ENCODE measurements at places on chromosomes 4 and X.

DNA sequence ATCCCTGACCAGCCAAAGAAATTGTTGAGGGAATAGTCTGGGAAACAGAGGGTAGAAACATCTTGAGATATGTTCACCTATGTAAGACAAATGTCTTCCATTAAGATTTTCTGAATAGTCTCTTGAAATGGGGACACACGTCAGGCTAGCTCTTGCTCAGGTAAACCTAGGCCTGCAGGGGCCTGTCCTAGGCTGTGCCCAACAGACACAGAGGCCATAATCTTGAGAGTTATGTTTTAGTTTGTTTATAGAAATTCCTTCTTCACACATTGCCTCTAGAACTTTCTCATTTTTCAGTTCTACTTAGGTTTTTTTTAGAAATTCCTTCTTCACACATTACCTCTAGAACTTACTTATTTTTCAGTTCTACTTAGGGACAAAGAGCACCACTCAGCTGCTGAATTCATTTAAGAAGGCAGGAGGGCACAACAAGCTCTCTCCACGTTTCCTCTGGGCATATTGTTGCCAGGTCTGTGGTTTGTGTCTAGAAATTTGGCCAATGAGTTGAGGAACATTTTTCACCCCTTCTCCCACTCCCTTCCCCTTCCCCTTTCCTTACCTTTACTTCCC, 94.9 kb downstream of the ARHGAP24 start:
- no peak for DNase-seq

GRCh38 chrX:21132686-21133393, 241.4 kb upstream of the CNKSR2 start:
- no peak for DNase-seq

GRCh38 chr4:60400593-60400992, 799.5 kb upstream of the ADGRL3 start:
- DNase-seq = no peak

DNA sequence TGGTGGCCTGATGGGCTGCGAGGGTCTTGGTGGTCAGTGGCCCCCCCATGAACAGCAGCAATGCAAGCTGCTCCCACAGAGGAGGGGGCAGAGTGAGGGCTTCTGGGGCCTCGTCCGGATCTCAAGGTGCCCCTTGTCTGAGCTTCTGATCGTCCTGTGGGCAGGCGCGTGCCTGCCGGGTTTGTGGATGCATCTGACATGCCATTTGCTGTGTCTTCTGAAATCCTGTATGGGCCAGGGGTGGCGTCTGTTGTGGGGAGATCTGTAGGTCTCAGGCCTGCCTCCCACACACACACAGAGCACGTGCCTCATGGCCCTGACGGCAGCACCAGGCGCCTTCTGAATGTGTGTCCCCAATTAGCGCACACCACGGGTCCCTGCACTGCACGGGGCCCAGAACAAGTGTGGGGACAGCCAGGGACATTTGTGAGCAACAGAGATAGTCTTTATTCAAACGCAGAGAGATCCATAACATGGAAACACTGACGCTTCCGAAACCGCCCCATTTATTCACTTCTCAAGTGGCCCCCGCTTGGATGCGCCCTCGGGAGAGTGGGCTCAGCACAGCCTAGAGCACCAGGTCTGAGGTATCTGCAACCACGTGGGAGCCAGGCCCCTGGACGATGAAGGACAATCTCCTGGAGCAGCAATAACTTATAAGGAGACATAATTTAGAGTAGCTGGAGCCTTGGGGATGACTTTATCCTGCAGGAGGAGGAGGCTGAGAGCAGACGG, 5.7 kb downstream of the SPON2 start:
- no peak for DNase-seq

DNA sequence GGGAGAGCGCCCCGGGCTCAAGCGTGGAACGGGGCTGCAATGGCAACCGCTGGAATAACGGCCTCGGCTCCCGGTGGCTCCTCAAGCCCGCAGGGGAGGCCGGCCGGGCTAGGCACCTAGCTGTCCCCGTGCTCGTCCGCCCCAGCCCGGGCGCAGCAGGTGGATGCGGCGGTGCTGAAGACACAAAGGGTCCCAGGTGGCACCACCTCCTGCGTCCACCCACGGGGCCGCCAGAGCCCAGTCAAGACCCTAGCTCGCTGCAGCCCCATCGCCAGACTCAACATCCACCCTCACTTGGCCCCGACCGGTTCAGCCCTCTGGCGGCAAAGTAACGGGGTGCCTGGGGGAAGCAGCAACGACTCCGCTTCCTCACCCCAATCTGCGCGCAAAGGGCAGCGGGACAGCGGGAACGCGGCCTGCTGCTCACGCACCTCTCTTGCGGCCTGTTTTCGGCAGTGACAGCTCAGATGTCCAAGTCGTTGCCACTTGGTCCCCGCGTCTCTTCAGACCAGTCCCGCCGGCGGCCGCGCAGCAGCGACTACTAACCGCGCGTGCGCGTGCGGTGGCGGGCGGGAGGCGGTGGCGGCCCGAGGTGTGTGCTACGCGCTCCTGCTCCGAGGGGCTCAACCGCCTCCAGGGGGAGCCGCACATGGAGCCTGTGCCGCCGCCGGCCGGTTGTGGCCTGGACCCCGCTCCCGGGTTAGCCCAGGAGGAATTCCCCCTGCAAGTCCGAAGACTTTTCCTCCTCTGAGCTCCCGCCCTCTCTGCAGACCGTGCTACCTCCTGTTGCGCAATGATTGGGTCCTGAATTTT, at the start of gene CLGN:
TSS of gene CLGN (minus strand) at position 543 of the 813 bp plus-strand sequence. CDS start 14,570 bp downstream, outside the sequence.
- peak; percentile 74 for DNase-seq

- DNase-seq = no peak
Observed at GRCh38 chr4:80507077-80507476, 171.5 kb downstream of the CFAP299 start.

DNA sequence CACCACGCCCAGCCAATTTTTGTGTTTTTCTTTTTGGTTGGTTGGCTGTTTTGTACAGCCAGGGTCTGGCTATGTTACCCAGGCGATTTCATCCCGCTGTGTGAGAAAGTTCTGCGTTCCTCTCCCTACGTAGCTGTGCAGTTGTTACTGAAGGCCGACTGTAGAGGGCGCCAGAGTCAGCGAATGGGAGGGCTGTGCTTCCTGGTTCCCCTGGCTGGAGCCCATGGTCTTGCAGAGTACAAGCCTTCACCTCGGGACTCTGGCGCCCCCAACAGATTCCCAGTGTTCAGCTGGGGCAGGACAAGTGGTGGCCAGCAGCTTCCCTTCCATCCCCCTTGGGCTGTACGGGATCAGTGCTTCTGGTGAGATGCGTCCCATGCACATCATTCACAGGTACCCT, 5.6 kb upstream of the CT45A1 start:
- DNase-seq = no peak

DNA sequence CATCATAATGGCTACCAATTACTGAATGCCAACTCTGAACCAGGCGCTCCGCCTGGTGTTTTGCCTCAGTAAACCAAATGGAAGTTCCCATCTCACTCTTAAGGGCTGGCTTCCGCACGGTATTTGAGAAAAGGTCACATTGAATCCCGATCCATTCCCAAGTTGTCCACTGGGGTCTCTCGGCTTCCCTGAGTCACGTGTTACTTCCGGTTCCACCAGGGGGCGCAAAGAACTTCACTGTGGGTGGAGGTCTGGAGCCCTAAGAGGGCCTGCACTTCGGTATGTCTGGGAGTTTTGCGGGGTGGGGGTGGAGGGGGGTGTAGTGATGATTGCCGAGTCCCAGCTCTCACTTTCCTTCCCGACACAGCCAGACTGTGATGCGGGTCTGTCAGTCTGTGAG, 13.4 kb upstream of the NHS start:
- no peak for DNase-seq

- no peak for DNase-seq
Observed at GRCh38 chr4:164894702-164895101, 17.7 kb downstream of the APELA start.

- DNase-seq = no peak
Observed at GRCh38 chrX:44173219-44173618, 170.3 kb downstream of the EFHC2 start.

DNA sequence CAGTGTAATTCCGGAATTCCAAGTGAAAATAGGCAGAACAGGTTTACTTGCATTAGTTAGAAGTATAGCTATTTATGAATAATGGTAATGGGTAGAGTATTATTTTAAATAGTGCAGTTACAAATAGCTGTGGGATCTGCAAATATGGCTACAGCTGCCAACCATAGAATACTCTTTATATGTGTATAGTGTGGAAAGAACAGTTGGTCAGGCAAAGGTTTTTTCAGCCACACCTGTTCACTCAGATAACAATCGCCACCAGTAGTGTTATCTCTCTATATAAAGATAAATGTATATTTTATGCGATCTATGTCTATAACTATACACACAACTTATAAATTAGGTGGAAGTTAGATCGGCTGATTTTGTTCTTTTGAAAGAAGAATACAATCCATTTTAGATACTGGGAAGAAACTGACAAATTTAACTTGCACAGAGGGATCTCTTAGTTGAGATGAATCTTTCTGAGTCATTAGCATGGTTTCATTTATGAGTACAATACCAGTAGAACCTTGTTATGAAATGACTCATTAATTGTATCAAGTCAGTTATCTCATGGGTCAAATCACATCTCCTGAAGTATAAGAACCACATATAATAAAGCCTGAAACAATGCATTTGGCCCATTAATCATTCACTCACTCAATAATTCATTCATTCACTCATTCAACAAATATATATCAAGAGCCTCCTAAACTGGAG, 100.9 kb upstream of the NR3C2 start:
- no peak for DNase-seq

DNA sequence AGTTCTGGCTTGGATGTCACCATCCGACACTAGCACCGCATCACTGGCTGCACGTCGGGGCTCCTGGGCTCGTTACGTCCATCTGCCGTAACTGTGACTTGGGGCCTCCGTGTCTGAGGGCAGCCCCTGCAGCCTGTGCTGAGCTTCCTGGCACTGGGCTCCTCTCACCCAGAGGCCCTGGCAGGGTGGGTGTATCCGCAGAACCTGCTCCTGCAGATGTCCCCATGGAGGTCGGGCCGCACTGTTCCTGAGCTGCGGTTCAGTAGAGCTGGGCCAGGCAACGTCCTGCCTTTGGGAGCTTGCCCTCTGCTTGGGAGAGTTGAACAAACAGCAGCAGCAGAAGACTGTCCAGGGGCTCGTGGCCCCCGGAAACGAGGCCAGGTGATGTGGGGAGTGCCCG, 71.4 kb downstream of the RGS12 start:
- no peak for DNase-seq

- no peak for DNase-seq
Observed at GRCh38 chrX:119132961-119133360, 5.3 kb upstream of the KIAA1210 start.

Measured in AG08396 (cell line).